Stimulated activated CD8-positive, alpha-beta memory T cell treated with anti-CD3 and anti-CD28 coated beads, Interleukin-2, amount 100 ng/mL, for 1 hour (primary cell): ENCODE measurements at places on chromosomes 3 and 15.

- DNase-seq, result no peak
Observed at GRCh38 chr3:154025007-154025406, 96.2 kb upstream of the ARHGEF26 start.

DNA sequence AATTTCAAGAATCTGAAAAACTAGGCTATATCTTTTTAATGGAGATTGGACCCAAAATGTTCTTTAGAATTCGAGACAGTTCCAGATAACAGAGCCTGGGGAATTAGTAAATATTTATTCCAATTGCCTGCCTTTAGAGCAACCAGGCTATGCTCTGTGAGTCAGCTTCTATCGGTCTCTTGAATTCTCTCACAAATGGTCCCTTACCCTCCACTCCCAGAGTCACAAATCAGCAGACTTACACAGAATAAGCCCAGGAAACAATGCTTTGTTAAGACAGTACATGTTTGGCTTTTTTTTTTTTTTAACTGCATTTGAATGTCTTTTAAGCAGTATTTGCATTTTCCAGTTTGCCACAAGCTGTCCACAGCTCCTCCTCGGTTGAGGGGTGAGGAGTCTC is 460.7 kb upstream of the CBLB start:
- DNase-seq, result no peak

DNA sequence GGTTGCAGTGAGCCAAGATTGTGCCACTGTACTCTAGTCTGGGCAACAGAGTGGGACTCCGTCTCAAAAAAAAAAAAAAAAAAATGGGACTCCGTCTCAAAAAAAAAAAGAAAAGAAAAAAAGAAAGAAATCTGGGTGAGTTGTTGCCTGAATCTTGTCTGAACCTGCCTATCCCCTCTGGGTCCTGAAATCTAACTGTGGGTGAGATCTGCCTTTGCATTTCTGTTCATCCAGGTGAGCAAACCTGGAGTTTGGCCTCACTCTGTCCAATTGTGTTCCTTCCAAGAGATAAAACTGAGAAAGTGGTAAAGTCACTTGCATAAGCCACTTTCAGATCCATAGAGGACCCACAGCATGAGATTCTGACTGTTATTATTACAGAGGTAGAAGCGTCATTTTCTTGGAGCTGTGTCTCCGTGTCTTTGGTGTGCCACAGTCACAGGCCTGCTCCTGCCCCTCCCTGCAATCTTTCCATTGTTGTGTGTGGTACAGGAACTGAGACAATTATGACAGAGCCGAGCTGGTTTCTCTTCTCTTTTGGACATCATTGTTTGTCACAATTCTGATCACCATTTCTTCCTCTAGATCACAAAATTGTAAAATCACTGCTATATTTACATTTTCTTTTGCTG is 235.9 kb downstream of the LPP start:
- DNase-seq, result no peak

DNA sequence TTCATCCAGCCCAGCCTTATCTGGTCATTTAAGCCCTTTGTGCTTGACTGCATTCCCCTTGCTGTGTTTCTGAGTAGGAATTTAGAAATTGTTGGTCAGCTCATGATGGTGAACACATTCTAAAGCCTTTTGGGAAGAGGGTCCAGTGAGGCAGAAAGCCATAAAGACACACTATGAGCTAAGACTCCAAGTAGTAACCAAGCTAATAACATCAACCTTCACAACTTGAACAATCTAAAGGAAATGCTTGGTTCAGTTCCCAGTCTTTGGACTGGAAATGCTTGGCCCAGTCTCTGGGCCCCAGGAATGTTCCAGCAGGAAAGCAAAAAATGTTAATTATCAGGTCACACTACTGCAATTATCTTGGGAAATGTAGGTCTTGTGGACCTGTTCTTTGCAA is 7.7 kb downstream of the PLSCR1 start:
- no peak for DNase-seq

- no peak for DNase-seq
Observed at GRCh38 chr3:122568755-122569154, 4.6 kb downstream of the DTX3L start.

DNA sequence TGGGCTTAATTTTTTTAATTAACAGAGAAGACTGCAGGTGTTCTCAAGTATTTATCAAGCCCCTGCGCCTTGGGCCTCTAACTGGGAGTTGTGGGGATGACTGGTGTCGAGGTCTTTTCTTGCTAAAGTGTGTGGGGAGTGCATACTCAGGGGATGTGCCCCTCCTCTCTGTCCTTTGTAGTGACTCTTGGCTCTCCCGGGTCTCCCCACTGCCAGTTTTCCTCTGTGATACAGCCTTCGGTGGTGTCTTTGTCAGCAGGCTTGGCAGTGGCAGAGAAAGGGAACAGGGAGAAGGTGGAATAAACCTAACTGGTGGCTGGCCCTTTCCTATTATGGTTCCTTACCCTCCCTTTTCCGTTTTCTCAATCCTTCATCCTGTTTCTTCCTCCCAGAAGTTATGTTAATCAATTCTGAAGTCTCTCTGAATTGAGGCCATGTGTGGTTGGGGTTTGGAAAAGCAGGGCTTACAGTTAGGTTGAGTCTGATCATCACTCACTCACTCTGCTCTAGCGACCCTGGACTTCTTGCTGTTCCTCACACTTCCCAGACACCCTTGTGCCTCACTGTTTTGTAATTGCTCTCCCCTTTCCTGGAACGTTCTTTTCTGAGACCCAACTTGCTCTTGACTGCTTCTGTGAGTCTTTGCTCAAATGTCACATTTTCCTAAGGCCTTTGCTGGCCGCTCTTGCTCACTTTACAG is 158.1 kb downstream of the PTPRG start:
- DNase-seq, result no peak

GRCh38 chr15:36428102-36428845 is 151.2 kb upstream of the CDIN1 start:
- no peak for DNase-seq

DNA sequence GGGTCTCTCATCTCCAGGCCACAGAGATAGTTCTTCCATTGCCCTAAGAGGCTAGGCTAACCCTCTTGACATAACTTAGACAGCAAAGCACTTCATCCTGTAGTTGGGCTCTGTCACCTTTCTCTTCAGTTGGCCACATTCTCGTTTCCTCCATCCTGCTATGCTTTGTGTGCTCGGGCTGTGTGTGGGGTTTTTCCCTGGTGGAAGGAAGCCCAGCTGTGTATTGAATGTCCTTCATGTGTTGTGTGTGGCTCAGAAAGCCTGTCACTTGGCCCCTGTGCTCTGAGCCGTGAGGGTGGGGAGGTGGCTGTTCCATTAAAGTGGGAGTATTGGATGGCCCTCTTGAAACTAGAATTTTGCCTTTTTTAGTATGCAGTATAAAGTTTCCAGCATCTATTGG is 8.8 kb upstream of the EXOG start:
- DNase-seq, result no peak

DNA sequence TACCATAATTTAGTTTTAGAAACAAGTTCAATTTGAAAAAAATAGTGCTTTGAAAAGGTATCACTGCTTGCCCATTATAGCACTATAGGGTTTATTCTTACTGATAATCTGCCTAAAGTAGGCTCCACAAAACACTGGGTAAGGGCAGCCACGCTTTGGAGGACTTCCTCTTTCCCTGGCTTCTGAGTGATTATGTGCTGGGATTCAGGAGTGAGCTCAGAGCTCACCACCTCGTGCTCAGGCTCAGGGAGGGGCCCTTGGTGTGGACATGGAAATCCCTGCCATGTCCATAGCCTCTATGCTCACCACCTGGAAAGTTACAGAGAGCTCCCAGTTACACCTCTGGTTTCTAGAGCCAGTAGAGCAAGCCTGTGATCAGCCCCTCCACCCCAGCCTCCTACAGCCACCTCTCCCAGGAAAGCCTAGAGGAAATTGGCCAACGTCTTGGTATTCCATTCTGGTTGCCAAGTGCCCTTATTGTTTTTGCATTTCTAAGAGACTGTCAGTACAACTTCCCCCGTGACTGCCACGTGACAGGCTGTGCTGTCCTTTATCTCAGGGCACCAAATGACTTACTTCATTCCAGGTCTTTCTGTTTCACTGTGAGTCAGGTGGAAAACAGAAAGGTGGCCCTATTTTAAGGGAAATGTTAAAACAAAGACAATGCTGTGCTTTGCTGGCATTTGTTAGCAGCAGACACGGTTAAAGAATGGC is 316.0 kb downstream of the RORA start:
- no peak for DNase-seq

- DNase-seq, result no peak
Observed at GRCh38 chr15:52360229-52361203, 64.9 kb upstream of the MYO5C start.

DNA sequence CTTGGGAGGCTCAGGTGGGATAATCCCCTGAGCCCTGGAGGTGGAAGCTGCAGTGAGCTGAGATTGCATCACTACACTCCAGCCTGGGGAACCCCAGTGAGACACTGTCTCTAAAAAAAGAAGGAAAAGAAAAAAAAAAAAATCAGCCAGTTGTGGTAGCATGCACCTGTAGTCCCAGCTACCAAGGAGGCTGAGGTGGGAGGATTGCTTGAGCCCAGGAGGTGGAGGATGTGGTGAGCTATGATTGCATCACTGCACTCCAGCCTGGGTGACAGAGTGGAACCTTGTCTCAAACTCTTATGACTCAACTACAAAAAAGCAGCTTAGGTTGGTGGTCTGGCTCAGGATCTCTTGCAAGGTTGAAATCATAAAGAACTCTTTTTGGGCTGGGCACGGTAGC is 19.3 kb upstream of the GPX1 start:
- DNase-seq, result no peak
